NCI-H2081 treated with DMSO at 0.1 percent for 48 hours (cell line): ENCODE measurements at places on chromosomes 11 and 22.
A peak's percentile ranks its signal among the peaks of the same experiment; 100 is the strongest.

DNA sequence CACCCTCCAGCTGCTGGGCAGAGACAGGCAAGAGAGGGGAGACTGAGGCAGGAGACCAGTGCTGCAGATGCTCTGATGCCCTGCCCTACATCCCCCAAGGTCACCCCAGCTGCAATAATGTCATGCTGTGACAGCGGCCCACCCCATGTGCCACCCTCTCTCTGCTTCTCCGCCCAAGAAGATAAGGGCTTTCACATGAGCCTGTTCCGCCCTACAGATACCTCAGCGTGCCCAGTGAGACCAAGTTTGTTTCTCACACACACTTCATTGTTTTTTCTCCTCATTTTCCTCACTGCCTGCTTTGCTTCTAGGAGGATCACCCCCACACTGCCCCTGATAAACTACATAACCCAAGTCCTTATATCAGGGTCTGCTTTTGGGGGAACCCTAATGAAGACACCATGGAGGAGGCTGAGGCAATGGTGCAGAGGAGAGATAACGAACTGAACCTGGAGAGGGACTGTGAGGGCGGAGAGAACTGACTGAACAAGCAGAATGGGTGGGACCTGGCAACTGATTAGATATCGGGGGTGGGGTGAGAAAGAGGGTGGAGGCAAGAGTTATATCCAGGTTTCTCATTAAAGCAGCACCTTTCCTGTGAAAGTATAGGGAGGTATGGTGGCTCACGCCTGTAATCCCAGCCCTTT lies 37.5 kb upstream of the TSKU start:
- DNase-seq = no peak

DNA sequence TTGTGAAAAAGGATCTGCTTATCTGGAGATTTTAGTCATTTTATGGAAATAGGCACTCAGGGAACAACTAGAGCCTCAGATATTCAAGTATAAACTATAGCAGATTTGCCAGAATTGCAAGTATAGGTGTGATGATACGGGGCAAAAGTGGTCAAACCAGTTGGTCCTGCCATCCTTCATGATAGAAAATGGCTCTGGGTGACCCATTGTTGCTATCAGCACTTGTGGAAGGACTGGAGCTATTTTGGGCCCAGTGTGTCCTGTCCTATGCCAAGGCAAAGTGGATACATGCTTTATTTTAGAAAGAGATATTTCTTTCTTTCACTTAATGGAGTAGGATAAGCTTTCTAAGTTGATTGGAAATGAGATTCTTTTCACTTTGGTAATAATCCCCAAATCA lies 85.2 kb downstream of the PPP6R3 start:
- DNase-seq = no peak

GRCh38 chr11:40722179-40722795 lies 737.2 kb downstream of the LRRC4C start:
- no peak for DNase-seq

DNA sequence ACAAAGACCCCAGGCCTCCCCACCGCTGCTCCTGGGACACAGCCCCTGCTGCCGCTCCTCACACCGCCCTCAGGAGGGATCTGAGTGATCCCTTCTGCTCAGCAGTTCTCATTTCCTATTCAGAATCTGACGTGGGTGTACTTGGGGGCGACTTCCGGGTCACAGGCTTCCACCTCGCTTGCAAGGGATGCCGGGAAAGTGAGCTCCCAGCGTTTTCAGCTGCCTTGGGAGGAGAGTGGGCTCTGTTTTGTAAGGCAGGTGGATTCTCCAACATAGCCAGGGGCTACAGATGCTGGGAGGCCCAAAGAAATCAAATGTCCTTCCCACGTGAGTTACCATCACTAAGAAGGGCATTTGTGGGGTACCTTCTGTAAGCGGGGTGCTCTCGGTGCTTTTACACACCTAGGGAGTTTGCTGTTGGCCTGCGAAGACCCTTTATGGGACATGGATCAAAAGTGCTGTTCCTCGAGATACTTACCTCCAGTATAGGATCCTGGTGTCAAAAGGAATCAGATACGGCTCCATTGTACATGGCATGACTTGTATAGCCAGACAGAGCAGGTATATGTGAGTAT lies 9.7 kb upstream of the LRRC10B start:
- DNase-seq = no peak

DNA sequence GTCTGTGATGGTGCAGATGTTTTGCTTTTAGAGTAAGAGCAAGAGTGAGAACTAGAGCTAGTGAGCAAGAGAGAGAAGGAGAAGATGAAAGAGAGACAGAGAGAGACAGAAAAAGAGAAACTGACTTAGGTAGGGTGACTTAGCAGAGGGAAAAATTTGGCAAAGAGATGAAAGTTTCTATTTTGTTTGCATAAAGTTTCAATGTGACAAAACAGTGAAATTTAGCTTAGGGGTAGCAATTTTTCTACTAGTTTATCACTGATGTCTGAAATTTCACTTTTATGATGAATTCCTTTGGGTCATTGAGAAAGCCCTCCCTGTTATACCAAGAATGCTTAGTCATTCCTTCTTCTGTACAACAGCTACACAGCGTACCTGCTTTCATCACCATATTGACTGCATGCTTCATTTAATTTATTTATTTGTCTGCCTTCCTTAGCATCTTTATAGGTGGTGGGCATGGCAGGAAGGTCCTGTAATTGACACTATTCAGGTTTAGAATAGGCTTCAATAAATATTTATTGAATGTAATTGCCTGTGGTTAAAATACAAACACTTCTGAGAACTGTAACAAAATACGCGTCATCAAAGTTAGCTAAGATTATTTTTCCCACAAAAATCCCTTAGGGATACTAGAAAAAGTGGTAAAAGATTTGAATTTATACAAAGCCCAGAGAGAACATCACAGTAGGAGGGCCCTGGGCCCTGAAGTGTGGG lies 19.9 kb upstream of the CTSC start:
- DNase-seq = no peak

GRCh38 chr11:102116453-102117205 lies 6.4 kb downstream of the YAP1 start:
- no peak for DNase-seq

- no peak for DNase-seq
Measured at GRCh38 chr22:19194766-19195536, 16.4 kb upstream of the SLC25A1 start.

DNA sequence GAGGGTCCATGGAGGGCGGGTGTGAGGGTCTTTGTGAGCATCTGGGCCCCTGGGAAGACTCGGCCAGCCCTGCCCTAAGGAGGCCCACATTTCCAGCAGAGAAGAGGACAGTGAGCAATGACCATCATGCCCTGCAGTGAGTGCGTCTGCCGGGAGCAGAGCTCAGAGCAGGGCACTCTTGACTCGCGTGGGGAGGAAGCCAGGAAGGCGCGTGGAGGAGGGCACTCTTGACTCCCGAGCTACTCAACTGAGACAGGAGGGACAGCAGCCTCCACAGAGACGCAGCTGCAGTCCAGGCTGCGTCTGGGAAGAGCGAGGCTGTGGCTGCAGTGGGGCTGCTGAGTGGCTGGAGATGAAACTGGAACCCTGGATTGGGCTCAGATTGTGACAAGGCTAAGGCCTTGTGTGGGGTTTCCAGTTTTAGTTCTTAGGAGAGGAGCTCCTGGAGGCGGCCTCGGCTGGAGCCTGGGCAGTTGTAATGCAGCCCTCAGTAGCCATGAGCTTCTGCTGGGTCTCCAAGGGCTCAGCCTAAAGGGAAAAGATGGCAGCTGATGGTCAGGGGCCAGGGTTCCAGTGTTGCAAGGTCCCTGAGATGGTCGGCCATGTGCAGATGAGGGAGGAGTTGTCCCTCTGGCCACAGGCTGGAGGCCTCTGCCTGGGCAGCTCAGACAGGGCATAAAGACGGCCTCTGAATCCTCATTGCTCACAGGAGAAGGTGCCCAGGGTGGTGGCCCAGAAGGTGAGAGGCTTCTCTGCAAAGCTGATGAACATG lies 264.7 kb upstream of the B3GAT1 start:
- no peak for DNase-seq

DNA sequence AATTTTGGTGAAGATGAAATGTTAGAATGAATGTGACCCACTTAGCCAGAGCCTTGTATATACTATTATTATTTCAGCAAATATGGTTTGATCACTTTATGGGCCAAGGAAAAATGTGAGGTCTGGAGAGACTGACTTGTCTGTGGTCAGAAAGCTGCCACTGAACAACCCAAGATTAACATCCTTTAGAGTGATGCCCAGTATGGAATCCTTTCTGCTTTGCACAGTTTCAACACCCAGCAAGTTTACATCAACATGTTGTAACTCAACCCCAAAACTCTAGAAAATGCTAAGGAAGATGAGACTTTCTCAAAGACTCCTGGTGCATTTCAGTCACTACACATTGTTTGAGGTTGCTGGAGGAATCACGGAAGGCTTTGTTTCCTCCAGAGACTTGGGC lies 107.7 kb downstream of the SNX19 start:
- DNase-seq = no peak

DNA sequence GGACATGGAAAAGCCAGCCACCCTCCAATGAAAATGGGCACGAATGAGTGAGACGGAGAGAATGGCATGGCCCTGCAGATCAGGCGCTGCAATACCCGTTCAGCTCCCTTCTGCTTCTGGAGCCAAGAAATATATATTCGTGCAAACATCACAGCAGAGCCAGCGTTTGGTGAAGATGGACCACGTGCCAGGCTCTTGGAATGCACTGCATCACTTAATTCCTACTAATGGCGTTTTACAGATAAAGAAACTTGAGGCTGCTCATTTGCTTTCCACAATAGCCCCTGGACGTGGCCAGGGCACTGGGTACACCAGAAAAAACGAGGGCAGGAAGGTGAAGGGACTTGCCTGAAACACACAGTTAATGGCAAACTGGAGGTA lies 1.6 kb upstream of the FXYD2 start:
- DNase-seq = no peak

- no peak for DNase-seq
Measured at GRCh38 chr11:95920460-95921105, 3.3 kb downstream of the MTMR2 start.

DNA sequence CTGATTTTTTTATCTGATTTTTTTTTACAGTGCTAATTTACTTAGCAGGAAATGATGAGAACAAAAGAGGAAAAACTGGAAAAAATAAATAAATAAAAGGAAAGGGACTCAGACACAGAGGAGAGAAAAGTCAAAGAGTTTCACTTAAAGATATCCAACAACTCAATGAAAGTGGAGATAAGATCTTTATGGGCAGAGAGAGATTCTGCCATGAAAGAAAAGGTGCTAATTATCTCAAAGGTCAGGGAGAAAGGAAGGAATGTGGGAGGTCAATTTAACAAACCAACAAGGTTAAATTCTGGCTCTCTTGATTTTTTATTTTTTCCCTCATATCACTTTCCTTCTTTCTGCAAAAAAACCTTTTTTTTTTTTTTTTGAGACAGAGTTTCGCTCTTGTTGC lies 86.0 kb downstream of the DENND5A start:
- DNase-seq = no peak

GRCh38 chr11:73226297-73227006 lies 8.4 kb downstream of the P2RY2 start:
- no peak for DNase-seq

- DNase-seq = peak; percentile 71
Measured at GRCh38 chr11:61141601-61142028, 19.6 kb downstream of the VPS37C start.

DNA sequence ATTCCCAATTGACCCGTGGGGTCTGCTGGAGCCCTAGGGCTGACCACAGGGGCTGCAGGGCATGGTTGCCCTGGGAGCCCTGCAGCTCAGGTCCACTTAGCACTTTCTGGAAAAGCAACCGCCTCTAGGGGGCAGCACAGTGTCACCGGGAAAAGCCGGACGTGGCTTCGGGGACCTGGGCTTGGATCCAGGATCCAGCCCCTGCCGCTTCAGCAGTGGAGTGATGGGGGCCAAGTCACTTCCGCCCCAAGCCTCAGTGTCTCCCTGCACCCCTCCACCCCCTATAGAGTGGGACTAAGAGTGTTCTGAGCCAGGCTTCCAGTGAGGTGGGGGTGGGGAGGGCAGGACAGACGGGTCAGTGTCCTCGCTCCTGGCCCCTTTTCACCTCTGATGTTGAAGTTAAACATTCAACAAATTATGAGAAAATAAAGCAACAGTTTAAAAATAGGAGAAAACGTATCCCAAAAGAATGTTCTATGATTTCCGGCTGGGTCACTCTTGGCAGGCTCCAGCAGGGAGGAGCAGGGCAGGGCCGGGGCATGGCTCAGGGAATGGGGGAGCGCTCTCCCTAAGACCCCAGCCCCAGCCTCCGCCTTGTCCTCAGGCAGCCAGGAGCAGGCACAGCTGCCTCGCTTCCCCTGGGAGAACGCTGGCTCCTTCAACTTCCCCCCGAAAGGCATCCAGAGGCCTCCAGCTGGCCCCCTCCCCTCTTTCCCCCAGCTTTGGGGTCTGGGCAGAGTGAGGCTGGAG lies 96.5 kb upstream of the FGF3 start:
- DNase-seq = no peak

GRCh38 chr22:48486134-48486532 lies 1341.5 kb downstream of the BRD1 start:
- DNase-seq = no peak

GRCh38 chr11:29518389-29519174 lies 498.2 kb downstream of the KCNA4 start:
- no peak for DNase-seq

GRCh38 chr22:48079505-48080290 lies 1317.2 kb downstream of the TBC1D22A start:
- no peak for DNase-seq

- DNase-seq = no peak
Measured at GRCh38 chr11:105881027-105881426, 141.0 kb downstream of the MSANTD4 start.

GRCh38 chr22:38030311-38031133 lies 26.7 kb upstream of the PICK1 start:
- no peak for DNase-seq

DNA sequence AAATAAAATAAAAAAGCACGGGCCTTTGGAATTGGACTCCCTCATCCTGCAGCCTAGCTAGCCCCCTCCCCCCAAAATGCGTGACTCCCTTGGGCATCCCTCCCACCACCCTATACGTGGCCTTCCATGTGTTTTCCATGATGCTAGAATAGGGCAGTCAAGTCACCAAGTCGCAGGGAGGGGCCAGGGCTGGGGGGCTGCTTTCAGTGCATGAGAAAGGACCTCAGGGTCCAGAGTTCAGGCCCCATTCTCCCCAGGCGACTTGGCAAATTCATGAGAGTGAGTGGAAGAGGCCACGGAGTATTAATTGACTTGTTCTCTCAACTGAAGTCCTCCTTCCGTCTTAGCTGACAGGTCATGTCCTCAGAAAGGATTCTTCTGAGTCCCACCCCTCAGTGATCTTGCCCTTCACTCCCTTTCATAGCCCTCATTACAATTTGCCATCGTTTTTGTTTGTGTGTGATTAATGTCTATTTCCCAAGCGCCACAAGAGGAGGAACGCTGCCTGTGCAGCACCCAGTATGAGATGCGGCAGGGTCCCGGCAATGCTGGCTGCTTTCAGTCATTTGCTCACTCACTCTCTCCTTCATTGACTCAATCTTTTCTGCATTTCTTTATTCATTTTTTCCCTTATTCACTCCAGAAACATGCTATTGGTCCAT lies 17.4 kb downstream of the LRRC32 start:
- no peak for DNase-seq

- no peak for DNase-seq
Measured at GRCh38 chr11:129090056-129090455, 102.1 kb downstream of the ARHGAP32 start.

- no peak for DNase-seq
Measured at GRCh38 chr11:63132985-63133775, 10.8 kb downstream of the SLC22A24 start.

- no peak for DNase-seq
Measured at GRCh38 chr22:36359470-36359996, 28.2 kb downstream of the MYH9 start.
